ENCODE measurements at places on chromosomes 7 and 10.

GRCh38 chr7:126780993-126781392, 471.7 kb downstream of the GRM8 start:
- no peak for DNase-seq

- no peak for DNase-seq
Observed at GRCh38 chr7:45653209-45653907, 79.2 kb downstream of the ADCY1 start.

GRCh38 chr7:28700790-28701203, 257.3 kb downstream of the TRIL start:
- DNase-seq: no peak

DNA sequence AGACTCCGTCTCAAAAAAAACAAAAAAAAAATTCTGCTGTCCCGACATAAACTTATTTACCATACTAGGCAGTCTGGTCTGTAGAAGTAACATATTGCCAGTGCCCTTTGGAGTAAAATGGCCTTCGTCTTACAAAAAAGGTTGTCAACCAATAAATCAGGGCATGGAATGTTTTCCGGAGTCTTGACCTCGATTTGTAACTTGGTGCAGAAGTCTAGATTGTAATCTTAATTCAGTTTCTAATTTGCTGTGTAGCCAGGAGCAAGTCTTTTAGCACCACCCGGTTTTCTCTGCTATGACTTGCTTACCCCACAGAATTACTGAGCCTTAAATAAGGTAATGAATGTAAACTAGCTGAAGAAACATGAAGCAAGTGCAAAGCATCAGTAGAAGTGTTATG, 23.2 kb downstream of the UBN2 start:
- no peak for DNase-seq

GRCh38 chr7:45515346-45515745, 58.8 kb upstream of the ADCY1 start:
- no peak for DNase-seq

DNA sequence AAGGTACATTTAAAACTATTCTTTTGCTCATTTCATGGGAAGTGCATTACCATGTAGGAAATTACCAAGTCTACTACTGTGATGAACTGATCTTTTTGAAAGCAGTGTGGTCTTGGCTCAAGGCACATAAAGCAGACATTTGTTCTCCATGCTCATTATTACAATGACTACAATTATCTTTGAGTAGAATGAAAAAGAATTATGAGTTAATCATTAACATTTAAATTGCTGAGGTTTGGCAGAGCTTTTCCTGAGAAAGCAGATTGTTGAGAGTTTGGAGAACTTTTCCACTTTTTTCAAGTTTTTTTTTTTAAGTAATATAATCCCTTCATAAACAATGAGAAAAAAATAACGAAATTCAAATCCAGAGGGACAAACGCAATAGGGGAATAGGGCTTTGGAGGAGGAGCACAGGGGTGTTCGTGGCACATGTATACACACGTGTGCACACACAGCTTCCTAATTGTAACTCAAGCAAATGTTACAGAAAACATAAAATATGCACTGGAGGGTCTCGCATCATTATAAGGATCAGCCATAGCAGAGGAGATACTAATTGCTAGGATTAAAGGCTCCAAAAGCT, 8.9 kb upstream of the CUBN start:
- DNase-seq: no peak

GRCh38 chr7:55534916-55535590, 37.2 kb downstream of the VOPP1 start:
- DNase-seq: no peak

DNA sequence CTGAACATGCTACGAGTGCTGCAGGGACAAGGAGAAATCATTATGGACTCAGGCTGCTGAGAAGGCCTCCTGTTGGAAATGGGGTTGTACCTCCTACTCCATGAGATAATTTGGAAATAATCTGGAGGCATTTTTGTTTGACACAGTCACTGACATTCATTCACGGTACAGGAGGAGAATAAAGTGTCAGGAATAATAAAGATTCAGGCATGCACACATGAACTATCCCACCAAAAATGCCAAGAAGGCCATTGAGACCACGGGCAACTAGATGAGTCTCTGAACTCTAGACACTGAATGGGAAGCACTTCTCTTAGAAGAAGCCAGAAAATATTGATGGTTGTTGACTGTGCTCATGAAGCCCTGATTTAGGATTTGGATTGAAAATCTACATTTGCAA, 220.9 kb upstream of the HABP2 start:
- no peak for DNase-seq

DNA sequence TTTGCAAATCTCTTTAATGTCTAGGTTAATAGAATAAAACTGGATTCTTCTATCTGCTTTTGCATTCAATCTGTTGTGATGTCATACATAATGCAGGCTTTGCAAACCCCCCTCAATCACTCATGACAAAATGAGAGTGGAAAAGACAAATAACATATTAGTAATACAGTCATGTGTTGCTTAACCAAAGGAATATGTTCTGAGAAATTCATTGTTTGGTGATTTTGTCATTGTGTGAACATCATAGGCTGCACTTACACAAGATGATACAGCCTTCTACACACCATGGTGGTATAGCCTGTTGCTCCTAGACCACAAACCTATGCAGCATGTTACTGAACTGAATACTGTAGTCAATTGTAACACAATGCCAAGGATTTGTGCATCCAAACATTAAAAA, 87.3 kb upstream of the SEC61G start:
- no peak for DNase-seq

DNA sequence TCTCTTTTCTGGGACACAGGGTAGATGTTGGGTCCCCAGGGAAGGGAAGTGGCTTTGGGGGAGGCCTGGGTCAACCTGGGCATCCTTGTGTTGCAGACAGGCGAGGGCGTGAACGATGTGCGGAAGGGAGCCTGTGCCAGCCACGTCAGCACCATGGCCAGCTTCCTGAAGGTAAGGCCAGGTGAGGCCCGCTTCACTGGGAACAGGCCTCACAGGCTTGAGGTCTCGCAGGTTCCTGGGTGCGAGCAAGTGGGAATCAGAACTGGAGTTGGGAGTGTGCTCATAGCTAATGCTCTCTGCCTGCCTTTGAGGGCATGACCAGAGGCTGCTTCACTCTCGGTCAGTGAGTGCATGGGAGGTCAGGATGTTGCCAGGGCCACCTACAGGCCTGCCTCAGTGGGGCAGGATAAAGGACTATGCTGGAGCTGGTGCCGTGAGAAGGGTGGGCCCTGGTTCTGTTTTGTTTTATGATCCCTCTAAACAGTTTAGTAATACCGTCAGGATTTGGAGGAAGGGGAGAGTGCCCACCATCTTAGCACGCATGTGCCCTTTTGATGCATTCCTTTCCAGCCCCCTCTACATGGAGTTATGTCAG, 8.4 kb downstream of the DBNL start:
- no peak for DNase-seq

DNA sequence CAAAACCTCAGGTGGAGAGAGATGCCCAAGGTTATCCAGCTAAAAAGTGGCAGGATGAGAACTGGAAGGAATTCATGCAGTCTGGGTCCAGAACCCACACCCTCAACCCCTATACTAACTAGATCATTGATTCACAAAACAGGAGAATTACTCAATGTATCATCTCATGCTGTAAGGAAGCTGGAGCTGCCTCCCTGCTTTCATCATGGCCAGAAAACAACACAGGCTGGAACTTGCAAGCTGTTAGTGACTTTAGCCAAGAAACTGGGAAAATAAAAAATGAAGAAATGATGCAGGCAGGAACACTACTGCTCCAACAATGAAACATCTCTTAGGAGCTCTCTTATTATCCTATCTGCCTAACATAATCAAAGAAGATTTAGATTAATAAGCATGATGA, 619.8 kb upstream of the CELF2 start:
- DNase-seq: no peak

DNA sequence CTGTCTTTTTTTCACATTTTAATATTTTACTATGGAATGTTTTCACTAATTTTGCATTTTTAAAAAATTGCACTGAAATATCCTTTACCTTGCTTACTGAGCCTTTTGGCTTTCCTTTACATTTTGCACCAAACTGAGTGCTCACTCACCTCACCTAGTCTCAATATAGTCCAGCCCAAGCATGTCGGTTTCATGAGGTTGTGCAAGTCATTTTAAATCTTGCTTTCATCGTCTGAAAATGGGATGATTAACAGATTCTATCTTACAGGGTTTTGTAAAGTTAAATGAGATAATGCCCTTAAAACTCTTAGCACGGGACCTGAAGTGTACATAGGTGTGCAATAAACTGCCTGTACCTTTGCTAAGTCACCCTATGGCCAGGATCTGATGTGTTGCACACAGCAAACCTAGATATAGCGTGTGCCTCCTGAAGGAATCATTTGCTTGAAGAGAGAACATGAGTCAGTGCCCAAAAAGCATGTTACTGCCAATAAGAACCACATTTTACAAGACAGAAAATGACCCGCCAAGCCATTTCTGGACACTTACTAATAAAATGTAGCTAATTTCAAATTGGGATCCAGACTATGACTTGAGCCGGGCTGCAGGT, 199.8 kb downstream of the JCAD start:
- no peak for DNase-seq

DNA sequence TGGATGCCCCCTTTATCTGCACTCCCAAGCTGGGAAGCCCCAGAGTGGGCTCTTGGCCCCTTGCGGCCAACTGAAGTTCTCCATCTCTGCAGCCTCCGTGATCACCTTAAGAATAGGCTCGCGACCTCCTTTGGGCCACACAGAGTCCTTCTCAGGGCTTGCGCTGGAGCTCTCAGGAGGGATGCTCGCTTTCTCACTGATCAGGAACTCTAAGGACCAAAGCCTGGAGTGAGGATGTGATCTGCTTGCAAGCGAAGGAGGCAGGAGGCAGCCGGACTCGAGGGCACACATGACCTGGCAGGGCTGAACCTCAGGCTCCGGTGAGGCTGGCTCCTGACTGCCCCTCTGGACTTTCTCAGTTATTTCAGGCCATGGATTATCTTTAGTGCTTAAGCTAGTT, 192.1 kb upstream of the MKI67 start:
- no peak for DNase-seq

DNA sequence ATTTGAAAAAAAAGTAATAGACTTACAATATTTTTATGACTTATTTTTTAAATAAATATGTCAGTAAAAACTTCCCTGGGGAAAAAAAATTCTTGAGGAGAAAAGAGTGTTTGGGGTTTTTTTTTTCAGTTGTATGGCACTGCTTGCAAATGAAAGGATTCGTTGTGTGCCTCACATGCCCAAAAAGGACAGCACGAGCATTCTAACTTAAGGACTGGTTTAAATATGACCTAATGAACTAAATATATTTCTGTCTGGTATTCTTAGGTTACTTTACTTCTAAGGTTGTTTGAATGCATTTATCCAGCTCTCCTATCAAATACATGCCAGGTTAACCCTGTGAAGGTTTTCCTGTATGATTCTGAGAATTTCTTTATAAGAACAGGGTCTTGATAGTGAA, 988 bp upstream of the CD36 start:
- no peak for DNase-seq

DNA sequence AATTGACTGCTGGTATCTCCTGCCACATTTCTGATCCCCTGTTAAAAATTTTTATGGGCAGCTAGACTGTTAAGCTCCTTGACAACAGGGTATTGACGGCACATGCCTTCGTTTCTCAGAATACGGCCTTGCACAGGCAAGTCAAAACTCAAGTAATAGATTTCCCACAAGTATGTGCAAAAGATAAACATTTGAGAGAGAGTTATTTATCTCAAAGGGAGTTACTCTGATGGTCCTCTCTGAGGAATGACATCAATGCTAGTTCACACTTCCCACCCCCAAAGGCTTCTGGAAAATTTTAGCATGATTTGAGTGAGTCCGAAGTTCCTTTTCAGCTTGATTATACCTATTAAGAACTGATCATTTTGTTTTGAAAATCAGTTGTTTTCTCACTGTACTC, 71.9 kb downstream of the JCAD start:
- no peak for DNase-seq

GRCh38 chr7:16034353-16034752, 347.9 kb upstream of the MEOX2 start:
- no peak for DNase-seq

Data from CD4-positive, alpha-beta T cell treated with Interleukin-10 for 1 hour (primary cell).